ENCODE measurements at places on chromosomes 12 and 14.

DNA sequence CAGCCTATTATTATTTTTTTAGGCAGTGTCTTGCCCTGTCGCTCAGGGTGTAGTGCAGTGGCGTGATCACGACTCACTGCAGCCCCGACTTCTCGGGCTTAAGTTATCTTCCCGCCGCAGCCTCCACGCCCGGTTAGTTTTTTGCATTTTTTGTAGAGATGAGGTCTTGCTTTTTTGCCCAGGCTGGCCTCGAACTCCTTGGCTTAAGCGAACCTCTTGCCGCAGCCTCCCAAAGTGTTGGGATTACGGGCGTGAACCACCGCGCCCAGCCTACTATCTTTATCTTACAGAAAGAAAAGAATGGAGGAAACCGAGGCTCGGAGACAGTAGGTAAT, 507 bp upstream of the PTPN11 start:
- no peak for DNase-seq

DNA sequence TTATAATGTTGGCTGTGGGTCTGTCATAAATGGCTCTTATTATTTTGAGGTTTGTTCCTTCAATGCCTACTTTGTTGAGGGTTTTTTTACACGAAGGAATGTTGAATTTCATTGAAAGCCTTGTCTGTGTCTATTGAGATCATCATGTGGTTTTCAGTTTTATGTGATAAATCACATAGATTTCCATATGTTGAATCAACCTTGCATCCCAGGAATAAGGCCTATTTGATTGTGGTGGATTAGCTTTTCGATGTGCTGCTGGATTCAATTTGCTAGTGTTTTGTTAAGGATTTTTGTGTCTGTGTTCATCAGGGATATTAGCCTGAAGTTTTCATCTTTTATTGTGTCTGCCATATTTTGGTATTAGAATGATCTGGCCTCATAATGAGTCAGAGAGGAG, 27.6 kb downstream of the SLC2A13 start:
- no peak for DNase-seq

DNA sequence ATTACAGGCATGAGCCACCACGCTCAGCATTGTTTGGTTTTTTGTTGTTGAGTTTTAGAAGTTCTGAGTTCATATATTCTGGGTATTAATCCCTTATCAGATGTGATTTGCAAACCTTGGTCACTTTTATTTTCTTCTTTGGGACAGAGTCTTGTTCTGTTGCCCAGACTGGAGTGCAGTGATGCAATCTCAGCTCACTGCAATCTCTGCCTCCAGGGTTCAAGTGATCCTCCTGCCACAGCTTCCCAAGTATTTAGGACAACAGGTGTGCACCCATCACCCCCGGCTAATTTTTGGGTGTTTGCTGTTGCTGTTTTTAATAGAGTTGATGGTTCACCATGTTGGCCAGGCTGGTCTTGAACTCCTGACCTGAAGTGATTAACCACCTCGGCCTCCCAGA, 11.8 kb downstream of the USP30 start:
- no peak for DNase-seq

- DNase-seq = no peak
These were observed 162.1 kb upstream of the USP15 start for GRCh38 chr12:62098132-62098531.

GRCh38 chr12:39287817-39288216, 155.1 kb downstream of the KIF21A start:
- no peak for DNase-seq

DNA sequence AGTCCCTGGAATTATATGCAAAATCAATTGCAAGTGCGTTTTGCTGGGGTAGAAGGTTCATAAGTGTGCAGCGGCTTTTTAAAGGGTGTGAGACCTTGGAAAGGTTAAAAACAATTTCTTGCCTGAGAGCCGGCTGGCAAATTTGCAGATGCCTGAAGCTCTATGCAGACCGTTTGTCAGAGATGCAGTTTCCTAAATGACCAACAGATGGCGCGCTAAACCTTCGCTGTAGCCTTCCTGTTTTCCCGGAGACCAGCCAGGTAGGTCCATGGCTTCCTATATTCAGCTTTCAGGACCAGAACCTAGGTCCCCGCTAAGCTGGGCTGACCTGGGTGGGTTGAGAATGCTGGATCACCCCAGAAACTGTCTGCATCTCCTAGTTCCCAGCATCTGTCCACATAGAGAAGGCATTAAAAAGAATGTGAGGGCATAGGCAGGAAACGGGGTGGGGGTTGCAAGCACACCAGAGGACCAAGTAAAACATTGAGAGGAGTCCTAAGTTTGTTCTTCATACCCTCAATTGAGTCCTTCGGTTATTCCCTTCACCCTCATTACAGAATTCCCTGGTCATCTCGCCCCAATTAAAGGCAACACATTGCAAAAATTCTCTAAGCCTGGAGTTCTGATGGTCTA, 5.7 kb upstream of the NOS1 start:
- peak; percentile 43 for DNase-seq

DNA sequence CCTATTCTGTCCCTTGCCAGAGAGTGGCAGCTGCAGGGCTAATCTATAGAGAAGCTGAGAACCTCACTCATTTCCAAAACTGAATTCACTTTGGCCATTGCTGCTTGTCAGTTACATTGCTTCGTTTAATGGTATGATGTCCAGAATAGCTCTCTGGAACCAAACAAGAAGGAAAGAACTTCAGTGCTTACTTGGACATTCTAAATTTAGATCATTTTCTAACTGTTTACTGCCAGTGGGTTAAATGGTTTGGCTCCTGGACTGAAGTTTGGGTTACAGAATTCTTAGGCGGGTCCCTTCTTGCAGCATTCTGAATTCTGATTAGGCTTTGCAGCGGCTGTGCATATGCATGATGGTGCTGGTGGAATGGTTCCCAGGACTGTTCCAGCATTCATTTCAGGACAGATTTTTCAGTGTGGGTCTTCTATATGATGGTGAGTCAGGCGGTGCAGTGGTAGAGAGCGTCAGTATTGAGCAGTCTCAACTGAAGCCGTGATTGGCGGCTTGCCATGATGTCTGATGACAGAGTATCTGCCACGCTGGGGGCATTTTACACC, 148.7 kb downstream of the DYRK2 start:
- DNase-seq = no peak

All from stimulated activated CD4-positive, alpha-beta T cell treated with anti-CD3 and anti-CD28 coated beads, Interleukin-4, amount 100 ng/mL, for 24 hours (primary cell).